ENCODE measurements at places on chromosomes 2 and 18. TPM values are rescaled to one million over a fixed set of nuclear protein-coding genes. Genes with fewer than 3 reads are reported as not detected.

SFTPB gene
- polyA plus RNA-seq = 0.44 TPM

PROC gene
- polyA plus RNA-seq = 4.6 TPM

CRACDL gene
- polyA plus RNA-seq = 5.4 TPM

AKAIN1 gene
- 3.2 TPM for polyA plus RNA-seq

PLCL1 gene
- polyA plus RNA-seq = 1.4 TPM

SP9 gene
- not detected for polyA plus RNA-seq

All from stomach (tissue), 19 donors.